Aorta (tissue), 5 donors: ENCODE measurements at places on chromosomes 2 and 18. TPM values are rescaled to one million over a fixed set of nuclear protein-coding genes. Genes with fewer than 3 reads are reported as not detected.
A peak's percentile ranks its signal among the peaks of the same experiment; 100 is the strongest.

DNA sequence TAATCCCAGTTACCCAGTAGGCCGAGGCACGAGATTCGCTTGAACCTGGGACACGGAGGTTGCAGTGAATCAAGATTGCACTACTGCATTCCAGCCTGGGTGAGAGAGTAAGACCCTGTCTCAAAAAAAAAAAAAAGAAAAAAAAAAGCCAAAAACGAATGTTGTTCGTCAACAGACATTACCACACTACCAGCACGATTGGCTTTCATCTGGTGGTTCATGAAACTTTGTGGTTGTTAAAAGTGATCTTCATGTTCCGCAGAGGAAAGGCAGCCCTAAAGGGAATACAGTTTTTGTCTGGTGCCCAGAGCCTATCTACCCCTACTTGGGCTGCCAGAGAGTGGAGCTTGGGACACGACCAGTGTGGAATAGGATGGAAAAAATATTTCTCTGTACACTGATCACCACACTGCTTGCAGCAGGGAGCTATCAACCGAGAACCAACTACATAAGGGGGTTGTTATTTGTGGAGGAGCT, 13.6 kb upstream of the CXCR4 start:
- no peaks in the 10 kb centered on the region for H3K4me1 ChIP-seq
- H3K4me3 ChIP-seq, result no peak overlapping the region
- H3K27me3 ChIP-seq, result no peaks in the 10 kb centered on the region
- DNase-seq, result no peak
- H3K27ac ChIP-seq, result no peak overlapping the region

The SRD5A2 gene
- not detected for total RNA-seq

The NEB gene
- 1.6 TPM for total RNA-seq

The HDLBP gene
- total RNA-seq, result 476 TPM

The C2orf92 gene
- 10.3 TPM for total RNA-seq

DNA sequence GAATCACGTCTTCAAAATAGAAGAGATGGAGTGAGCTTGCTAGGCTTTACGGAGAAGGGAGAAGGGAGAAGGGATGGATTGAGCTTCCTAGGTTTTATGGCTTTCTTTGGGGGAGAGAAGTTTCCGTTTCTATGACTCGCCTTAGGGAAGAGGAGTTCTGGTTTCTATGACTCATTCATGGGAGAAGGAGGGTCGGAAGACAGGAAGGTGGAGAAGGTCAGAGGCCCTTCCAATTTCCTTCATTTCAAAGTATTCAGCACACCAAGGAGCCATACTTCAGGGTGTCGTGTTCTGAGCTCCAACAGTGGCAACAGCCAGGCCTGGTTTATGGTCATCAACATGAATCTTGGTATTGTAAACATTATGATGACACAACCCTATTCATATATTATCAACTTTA, 284.7 kb upstream of the VWC2L start:
- no peak overlapping the region for H3K27ac ChIP-seq
- H3K4me3 ChIP-seq, result no peak overlapping the region
- H3K4me1 ChIP-seq, result no peaks in the 10 kb centered on the region
- no peak for DNase-seq
- H3K27me3 ChIP-seq, result no peaks in the 10 kb centered on the region

The SERPINB3 gene
- total RNA-seq, result not detected

DNA sequence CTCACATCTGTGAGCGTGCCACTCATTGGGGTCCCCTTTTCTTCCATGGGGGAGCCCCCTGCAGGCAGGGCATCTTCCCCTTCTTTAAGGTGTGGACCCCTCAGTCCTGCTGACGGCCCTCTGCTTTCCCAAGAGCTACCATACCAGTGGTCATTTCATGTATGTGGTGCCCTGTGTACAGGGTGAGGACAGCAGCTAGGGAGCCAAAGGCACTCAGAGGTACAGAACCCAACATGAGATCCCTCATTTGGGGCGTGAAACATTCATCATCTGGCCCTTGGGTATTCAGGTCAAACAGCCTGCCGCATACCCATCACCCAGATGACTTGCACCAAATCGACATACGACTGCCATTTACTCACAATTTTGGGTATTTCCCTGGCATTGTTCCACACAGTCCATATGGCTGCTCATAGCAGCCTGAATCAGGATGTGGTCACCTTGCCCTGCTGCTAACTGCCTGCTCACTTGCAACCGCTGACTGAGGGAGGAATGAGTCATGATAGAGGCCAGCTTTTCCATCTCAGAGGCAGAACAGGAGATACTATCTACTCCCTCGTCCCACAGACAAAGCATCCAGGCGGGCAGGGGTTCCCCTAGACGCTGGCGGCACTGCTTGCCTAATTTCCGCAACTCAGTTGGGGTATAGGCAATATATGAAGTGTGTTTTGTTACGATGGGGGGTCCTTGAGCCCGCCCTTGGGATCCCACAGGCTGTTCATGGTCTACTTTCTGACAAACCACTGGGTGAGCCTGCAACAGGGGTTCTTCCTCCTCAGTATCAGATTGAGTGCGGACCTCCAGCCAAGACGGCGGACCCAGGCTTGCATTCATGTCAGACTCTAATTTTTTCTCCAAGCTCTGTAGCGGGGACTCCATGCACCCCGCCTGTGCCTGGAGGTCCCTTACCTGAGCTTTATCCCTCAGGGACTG, 228.6 kb downstream of the SATB2 start:
- no peaks in the 10 kb centered on the region for H3K27me3 ChIP-seq
- no peak overlapping the region for H3K4me3 ChIP-seq
- no peaks in the 10 kb centered on the region for H3K36me3 ChIP-seq
- DNase-seq, result no peak
- H3K27ac ChIP-seq, result no peak overlapping the region

- H3K27me3 ChIP-seq, result no peaks in the 10 kb centered on the region
- no peaks in the 10 kb centered on the region for H3K36me3 ChIP-seq
- DNase-seq, result no peak
These were observed 69.7 kb downstream of the RPRM start for GRCh38 chr2:153408710-153409385.

GRCh38 chr2:28058791-28059190, 168.3 kb downstream of the BABAM2 start:
- no peak for DNase-seq
- no peak overlapping the region for H3K27ac ChIP-seq
- H3K4me3 ChIP-seq, result no peak overlapping the region
- no peaks in the 10 kb centered on the region for H3K36me3 ChIP-seq

DNA sequence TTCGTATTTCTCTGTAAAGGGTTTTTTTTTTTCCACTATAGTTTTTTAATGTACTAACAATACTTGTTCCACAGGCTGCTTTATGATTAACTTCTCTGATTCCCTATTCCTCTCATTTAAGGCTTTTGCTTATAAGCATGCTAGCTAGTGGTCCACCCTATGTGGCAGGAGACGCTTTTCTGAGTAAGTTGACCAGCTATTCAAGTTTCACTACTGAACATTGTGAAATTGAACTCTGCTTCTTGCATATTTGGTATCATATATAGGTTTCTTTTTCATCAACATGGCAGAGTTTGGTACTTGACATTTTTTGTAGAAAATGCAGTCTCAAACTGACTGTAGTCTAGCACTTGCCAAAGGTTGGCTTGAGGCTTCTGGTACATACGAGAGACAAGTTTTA, 74.2 kb downstream of the OTX1 start:
- no peaks in the 10 kb centered on the region for H3K36me3 ChIP-seq
- H3K4me3 ChIP-seq, result no peak overlapping the region
- H3K4me1 ChIP-seq, result no peaks in the 10 kb centered on the region
- no peak overlapping the region for H3K27ac ChIP-seq
- no peaks in the 10 kb centered on the region for H3K27me3 ChIP-seq
- DNase-seq, result no peak

DNA sequence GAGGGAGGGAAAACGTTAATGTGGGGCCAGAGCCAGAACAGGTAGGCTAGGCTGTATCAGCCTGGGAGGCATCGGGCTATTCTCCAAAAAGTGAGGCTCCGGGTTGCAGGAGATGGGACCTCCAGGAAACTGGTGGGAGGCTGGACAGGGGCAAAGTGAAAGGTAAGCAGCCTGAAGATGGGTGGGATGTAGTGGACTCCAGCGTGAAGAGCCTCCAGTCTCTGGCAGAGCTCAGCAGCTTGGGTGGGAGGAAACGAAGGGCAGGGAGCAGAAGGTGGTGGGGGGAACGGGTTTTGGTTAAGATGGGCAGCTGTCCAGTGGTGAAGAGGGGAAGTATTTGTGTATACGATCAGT, 3.1 kb upstream of the EMX1 start:
- no peaks in the 10 kb centered on the region for H3K36me3 ChIP-seq
- no peak overlapping the region for H3K27ac ChIP-seq
- H3K27me3 ChIP-seq, result no peaks in the 10 kb centered on the region

DNA sequence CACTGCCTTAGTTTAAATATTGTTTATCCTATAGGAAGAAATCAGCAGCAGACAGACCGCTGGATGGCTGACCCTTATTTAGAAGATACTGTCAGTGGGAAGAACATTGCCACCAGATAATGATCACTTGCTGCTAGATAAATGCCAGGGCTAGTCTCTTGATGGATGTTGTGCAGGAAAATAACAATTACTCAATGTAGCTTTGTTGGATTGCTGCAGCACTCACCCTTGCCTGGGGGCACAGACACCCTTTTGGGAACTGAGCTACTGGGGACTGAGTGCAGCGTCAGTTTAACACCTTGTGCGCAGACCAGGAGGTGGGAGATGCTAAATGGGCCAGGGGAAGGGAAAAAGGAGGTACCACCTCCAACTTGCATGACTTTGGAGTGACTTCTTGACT, 64.2 kb upstream of the CAPN13 start:
- H3K4me1 ChIP-seq, result no peaks in the 10 kb centered on the region
- no peak for DNase-seq
- no peak overlapping the region for H3K27ac ChIP-seq
- H3K27me3 ChIP-seq, result no peaks in the 10 kb centered on the region
- H3K36me3 ChIP-seq, result no peaks in the 10 kb centered on the region

The NDC80 gene
- 0.29 TPM for total RNA-seq

DNA sequence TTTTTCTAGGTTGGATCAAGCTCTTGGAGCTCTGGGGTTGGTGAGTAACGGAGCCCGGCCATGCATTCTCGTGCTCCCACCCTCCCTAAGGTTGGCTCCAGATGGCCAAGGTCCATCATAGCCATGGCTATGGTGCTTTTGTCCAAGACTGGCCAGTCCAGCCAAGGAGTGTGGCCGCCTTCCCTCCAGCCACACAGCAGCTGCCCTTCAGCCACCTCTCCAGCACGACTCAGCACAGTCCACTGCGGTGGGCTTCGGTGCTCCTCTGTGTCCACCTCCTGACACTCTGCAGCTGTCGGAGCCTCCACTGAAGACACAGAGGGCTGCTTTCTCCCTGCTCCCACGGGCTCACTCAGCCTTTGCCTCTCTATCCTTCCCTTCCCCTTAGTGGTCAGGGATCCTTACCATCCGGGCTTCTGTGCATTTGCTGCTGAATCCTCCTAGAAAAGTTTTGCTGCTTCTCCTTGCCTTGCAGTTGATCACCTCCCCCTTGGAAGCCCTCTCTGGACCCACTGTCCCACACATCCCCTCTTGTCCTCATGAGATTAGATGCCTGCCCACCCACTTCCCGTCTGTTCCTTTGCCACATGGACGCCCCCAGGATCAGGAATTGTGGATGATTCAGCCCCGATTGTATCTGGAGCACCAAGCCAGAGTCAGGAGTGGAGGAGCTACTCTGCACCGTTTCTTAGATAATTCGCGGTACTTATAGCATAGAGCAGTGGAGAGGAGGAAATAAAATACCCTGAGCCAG, 177.1 kb upstream of the COPS8 start:
- H3K4me1 ChIP-seq, result no peaks in the 10 kb centered on the region
- H3K36me3 ChIP-seq, result no peaks in the 10 kb centered on the region
- H3K4me3 ChIP-seq, result no peak overlapping the region
- H3K27me3 ChIP-seq, result no peaks in the 10 kb centered on the region
- no peak overlapping the region for H3K27ac ChIP-seq

GRCh38 chr2:40281021-40281940, 170.6 kb downstream of the SLC8A1 start:
- H3K27ac ChIP-seq, result peak overlapping the region; percentile 78
- no peaks in the 10 kb centered on the region for H3K36me3 ChIP-seq
- no peaks in the 10 kb centered on the region for H3K27me3 ChIP-seq
- H3K4me1 ChIP-seq, result peaks cover 4% of the 10 kb centered on the region

The DNAH6 gene
- total RNA-seq, result 0.78 TPM

DNA sequence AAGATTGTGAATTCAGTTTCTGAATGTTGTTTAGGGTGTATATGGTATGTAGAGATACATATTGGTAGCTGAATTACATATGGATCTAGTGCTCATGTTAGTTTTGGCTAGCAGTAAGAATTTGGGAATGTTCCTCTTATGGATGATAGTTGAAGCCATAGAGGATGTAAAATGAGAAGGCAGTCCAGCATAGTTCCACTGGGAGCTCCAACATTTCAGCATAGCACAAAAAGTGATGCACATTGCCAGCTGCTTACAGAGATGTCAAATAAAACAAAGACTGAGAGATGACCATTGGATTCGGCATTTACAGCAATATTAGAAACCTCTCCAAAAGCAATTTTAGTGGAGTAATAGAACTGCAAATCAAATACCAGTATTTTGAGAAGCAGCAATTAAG, 77.4 kb downstream of the EML4 start:
- no peak for DNase-seq
- H3K36me3 ChIP-seq, result peaks cover 3% of the 10 kb centered on the region
- H3K4me3 ChIP-seq, result no peak overlapping the region

- H3K27ac ChIP-seq, result no peak overlapping the region
- no peak overlapping the region for H3K4me3 ChIP-seq
- H3K27me3 ChIP-seq, result no peaks in the 10 kb centered on the region
- no peaks in the 10 kb centered on the region for H3K36me3 ChIP-seq
- no peaks in the 10 kb centered on the region for H3K4me1 ChIP-seq
- no peak for DNase-seq
These were observed 43.0 kb downstream of the OSGEPL1 start for GRCh38 chr2:189719571-189719970.

DNA sequence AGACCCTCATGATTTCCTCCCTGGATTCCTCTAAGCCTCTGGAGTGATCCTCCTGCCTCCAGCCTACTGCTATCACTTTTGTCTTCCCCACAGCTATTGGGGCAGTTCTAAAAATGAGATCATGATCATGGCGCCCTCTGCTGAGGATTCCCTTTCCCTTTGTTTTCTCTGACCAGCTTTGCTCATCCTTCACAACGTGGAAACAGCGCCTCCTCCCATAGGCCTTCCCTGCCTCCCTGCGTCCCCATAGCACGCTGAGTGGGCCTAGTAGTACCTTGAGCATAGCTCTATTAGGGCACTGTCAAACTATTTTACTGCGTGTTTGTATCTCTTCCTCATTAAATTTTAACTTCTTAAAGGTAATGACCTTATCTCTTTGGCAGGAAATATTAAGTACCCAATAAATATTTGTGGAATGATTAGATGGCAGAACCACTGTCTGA, 207.0 kb upstream of the FANCL start:
- no peaks in the 10 kb centered on the region for H3K27me3 ChIP-seq
- no peak overlapping the region for H3K27ac ChIP-seq
- no peaks in the 10 kb centered on the region for H3K4me1 ChIP-seq

The BMP10 gene
- total RNA-seq, result not detected

DNA sequence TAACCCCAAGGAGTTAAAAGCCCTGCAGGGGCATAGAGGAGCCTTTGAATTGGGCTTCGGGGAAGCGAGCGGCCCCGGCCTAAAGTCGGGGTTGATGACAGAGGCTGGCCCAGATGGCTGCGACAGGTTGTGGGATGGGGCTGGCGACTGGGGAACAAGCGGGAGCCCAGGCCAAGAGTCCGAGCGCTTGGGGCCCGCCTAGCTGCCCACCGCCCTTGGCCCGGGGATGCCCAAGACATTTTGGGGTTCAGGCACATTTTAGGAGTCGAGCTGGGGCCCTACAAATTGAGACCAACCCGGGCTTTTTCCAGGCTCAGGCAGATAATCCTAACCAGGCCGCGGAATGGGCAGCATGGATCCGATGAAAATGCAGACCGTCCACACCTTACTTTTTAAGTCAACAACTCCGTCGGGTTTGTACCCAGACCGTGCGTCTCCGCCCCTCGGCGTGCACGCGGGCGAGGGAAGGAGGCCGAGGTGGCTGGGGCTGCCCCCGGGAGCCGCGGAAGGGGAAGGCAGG, 507 bp downstream of the RTKN start:
- no peak overlapping the region for H3K27ac ChIP-seq
- no peaks in the 10 kb centered on the region for H3K27me3 ChIP-seq
- no peaks in the 10 kb centered on the region for H3K4me1 ChIP-seq
- H3K36me3 ChIP-seq, result no peaks in the 10 kb centered on the region
- no peak for DNase-seq
- no peak overlapping the region for H3K4me3 ChIP-seq
